NCI-H2171 (cell line): ENCODE measurements at places on chromosomes 12 and 14.

- no peak for DNase-seq
Measured at GRCh38 chr12:4271717-4272423, 1.7 kb upstream of the CCND2 start.

- DNase-seq = no peak
Measured at GRCh38 chr12:121826318-121827150, 22.7 kb downstream of the SETD1B start.

DNA sequence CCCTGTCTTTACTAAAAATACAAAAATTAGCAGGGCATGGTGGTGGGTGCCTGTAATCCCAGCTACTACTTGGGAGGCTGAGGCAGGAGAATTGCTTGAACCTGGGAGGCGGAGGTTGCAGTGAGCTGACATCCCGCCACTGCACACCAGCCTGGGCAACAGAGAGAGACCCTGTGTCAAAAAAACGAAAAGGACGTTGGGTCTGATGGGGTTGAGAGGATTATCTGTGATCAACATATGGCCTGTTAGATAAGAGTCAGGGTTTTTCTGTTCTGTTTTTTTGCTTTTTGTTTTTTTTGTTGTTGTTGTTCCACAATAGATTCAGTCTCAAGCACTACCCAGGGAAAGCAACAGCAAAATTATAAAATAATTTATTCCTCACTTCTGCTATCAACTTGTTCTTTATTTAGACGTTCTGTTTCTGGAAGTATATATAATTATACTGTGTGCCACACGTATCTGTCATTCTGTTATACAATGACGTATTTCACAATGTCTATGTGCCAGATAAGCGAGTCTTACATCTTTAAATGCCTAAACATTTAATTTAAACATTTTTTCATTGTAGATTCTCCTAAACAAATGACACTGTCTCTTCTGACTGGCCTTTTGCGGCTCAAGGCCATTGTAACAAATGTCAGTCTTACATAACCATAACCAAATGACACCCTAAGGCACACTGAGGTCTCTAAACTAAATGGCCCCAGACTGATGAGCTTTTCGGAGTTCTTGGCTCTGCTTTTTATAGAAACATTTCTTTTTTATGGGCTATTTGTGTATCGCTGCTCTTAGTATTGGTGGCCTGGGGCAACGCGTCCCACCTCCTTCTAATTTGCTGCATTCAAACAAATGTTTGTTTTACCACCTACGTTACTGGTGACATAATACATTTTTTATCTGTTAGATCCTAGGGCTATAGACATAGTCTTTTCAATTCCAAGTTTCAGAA is 7.2 kb upstream of the P2RX4 start:
- no peak for DNase-seq

DNA sequence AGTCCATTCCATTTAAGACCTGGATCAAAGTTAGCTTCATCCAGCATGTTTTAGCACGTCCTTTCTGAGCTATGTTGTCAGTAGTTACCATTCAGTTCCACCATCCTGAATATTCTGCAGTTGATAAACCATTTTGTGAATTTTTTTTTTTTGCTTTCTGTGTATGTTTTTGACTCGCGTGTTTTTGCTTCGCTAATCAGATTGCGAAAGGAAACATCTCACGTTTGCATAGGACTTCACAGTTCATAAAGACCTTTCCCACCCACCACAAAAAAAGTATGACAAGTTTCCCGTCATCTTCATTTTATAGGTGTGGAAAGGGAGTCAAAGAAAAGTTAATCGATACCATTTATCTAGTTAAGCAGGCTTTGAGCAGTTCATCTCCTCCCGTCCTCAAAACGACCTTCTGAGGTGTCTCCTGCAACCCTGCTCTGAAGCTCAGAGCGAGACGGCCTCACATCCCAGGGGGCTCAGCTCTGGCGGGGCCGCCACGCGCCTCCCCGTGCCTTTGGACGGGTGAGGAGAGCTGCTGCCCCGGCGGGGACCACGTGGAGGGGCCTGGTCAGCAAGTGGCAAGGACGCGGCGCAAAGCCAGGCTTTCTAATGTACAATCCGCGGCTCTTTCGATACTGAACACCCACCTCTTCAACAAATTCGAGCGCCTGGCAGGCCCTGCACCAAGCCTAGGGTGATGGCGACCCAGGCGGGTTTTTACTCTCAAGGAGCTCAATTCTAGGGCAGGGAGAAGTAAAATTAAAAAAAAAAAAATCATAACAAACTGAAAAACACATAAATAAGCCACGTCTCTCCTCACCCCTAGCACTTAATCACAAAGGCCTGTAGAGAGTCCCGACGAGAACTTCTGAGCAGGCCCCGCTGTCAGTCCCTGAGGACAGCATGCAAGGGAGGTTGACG is 988 bp upstream of the TMEM263 start:
- DNase-seq = no peak

DNA sequence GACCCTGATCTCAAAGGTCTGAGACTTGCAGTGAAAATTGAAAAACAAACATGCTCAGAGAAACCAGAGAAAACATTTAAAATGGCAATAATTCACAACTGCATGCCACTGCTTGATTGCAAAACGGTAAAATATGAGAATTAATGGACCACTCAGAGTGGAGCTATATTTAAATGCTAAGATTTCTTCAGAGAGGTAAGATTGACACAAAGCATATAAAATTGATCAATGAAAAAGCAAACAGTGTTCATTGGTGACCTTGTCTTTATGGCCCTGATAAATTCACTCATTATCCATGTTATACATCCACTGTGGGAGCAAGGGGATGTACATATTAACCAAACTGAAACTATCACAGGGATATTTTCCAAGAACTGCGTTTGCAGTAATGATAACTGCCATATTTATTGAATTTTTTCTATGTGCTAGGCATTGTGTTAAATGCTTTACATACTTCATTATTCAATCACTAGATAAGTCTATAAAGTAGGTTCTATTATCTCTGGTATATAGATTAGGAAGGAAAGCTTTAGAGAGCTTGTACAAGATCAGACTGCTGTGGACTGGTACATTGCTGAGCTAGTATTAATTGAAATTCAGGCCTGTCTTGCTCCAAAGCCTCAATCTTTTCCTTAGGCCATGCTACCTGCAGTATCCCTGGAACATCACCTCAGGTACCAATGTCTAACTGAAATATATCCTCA is 113.9 kb upstream of the LMO3 start:
- DNase-seq = no peak

GRCh38 chr12:119425623-119426022 is 91.1 kb downstream of the CCDC60 start:
- no peak for DNase-seq

DNA sequence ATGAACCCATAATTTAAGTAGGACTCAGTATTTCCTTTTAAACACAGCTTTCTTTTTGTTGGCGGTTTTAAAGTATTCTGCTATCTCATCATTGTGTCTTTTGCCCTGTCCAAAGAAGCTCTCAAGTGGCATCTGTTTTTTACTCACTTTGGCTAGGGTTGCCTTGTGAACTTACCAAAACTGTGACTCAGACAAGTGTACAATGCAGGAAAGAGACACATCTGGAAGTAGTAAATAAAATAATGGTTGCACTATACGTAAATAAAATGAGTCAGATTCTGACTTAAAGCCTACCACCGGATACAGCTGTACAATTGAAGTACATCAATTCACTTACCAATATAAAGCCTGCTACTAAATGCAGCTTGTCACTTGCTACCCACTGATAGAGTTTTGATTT is 619.2 kb upstream of the LRFN5 start:
- no peak for DNase-seq

- DNase-seq = no peak
Measured at GRCh38 chr12:104683831-104684503, 227.2 kb downstream of the CHST11 start.

GRCh38 chr12:100919116-100919515 is 124.5 kb downstream of the ANO4 start:
- no peak for DNase-seq

DNA sequence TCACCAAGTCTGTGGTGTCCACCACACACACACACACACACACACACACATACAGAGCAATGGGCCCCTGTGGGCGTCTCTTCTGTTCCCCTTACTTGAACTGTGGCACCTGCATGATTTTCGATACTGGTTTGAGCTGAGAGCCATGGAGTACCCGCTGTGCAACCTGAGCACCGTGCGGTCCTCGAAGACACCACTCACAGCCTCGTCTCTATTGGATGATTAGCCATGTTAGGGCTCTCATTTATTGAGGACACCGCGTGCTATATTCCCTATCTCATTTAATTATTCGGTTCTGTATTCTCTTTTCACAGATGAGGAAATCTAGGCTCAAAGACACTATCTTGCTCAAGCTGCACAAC is 623 bp upstream of the C14orf132 start:
- no peak for DNase-seq

DNA sequence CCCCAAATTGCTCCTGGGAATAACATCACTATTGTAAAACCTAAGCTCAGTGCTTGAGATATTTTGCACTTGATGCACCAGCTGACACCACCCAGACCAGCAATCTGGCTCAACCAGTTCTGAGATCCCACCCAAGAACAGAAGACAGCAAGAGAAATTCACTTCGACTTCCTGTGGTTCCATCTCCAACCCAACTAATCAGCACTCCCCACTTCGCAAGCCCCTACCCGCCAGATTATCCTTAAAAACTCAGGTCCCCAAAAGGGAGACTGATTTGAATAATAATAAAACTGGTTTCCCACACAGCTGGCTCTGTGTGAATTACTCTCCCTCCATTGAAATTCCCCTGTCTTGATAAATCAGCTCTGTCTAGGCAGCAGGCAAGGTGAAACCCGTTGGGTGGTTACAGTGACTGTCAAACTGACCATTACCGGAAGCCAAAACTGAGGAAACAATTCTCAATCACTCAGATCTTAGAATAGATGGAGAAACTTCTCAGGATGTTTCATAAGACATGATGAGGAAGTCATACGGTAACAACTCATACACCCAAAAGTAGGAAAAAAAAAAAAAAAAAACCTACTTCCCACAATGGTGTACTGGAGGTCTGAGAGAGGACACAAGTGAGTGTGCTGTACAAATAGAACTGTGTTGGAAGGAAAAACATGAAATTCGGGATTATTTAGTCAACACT is 92.4 kb downstream of the TMTC1 start:
- DNase-seq = no peak

DNA sequence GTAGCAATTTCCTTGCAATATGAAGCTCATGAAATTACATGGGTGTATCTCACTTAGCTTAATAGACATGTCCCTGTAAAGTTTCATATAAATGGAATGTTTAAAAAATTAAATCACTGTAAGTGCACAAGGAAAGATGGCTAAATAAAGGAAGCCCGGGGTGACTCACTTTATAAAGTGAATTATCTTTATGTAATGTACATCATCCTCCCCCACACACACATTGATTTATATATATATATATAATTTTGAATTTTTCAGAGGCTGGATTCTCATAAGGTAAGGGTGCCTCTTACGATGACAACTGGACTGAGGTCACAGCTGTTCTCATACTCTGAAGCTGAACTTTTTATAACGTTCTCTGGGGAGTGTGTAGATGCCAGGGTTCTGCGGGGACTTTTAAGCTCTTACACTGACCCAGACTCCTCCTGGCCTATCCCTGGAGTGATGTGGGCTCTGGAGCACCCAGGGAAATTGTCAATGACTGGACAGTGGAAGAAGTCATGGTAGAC is 108.7 kb upstream of the HIF1A start:
- DNase-seq = no peak

DNA sequence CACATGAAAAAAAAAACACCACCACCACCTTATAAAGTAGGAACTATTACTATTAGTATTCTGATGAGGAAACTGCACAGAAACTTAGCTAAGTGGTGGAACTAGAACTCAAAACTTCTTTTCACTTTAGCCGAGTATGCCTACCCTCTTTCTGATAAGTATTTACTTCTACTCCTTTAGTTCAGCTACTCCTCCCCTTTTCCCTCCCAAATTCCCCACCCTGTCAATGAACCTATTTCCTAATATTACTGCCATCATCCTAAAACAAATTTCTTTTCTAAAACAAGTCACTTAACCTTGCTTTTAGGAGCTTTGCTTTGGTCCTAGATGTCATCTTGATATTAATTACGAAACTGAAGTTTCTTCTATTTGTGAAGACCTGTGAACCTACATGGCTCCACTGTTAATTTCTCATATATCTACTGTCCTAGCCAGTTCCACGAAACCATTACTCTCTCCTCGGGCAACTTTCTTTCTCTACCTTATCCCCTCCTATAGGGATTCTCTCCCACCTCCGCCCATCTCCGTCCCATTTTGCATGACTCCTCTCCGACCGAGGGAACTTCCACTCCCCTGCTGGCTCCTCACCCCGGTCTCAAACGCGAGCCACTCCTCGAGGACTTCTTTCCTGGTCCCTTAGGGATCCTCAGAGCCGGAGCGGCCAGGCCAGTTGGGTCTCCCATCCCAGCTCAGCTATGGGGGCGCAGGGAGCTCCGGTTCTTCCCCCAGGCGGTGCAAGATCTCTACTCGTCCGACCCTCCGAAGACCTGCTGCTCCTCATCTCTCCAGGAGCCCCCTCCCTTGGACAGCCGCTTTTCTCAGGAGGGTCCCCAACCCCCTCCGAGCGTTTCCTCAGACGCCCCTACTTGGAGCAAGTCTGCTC is 1.1 kb downstream of the NUMB start:
- no peak for DNase-seq

DNA sequence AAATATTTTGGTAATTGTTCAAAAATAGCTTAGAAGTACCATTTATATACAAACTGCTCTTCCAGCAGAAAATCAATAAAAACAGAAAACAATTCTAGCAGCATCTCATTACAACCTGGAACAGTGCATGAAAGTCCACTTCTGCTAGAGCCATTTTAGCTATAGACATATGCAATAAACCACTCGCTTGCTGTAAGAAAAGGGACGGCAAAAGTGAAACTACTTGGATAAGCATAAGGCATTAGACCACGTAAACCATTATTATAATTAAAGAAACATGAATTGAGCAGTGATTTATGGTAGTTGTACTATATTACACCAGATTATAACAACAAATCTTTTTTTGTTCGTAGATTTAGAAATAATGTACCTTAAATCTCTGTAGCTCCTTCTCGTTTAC is 48.7 kb downstream of the LRIG3 start:
- DNase-seq = no peak

DNA sequence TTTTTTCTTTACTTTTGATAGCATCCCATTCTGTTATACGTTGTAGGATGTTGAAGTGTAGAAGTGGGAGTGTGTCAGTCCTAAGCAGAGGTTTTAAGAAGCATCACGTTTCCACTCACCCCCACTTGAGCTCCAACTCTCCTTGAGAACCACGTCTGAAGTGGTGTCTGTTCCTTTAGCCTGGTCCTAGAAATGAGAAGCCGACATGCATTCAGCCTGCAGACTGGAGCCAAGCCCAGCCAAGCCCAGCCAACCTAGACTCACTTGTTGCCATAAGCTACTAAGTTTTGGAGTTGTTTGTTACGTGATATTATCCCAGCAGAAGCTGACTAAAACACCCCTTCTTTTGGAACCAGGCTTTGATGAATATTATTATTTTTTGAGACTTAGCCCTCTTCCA is 4.4 kb upstream of the ELK3 start:
- no peak for DNase-seq

- DNase-seq = no peak
Measured at GRCh38 chr12:55718624-55719275, 1.4 kb upstream of the RDH5 start.

GRCh38 chr12:46657453-46658411 is 168.1 kb downstream of the SLC38A4 start:
- no peak for DNase-seq
